ENCODE measurements at places on chromosomes 16 and 17. TPM values are rescaled to one million over a fixed set of nuclear protein-coding genes. Genes with fewer than 3 reads are reported as not detected.

Gene CRLF3
- 24.1 TPM for total RNA-seq

Gene TBC1D3
- total RNA-seq: not detected

Gene MAPK8IP3
- 20.9 TPM for total RNA-seq

Gene ZNF646
- 17.4 TPM for total RNA-seq

Gene CASKIN1
- 0.05 TPM for total RNA-seq

Gene CCL4
- total RNA-seq: not detected

Gene HOXB4
- total RNA-seq: 3.2 TPM

Gene IRF8
- total RNA-seq: 2.4 TPM

Gene CACNG3
- total RNA-seq: not detected

Gene FBXL16
- not detected for total RNA-seq

Gene SDK2
- not detected for total RNA-seq

Measured in dermis blood vessel endothelial cell (primary cell).